RCC 7860 (cell line): ENCODE measurements at places on chromosomes 11 and 22.

DNA sequence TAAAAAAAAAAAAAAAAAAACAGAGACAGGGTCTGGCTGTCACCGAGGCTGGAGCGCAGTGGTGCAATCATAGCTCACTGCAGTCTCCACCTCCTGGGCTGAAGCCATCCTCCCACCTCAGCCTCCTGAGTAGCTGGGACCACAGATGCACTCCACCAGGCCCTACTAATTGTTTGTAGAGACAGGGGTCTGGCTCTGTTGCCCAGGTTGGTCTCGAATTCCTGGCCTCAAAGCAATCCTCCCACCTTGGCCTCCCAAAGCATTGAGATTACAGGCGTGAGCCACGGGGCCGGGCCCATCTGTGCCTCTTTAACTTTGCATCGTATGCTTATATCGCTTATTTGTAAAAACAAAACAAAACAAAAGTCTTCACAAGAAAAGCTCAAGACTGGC, 3.1 kb downstream of the CPT1A start:
- DNase-seq: no peak

DNA sequence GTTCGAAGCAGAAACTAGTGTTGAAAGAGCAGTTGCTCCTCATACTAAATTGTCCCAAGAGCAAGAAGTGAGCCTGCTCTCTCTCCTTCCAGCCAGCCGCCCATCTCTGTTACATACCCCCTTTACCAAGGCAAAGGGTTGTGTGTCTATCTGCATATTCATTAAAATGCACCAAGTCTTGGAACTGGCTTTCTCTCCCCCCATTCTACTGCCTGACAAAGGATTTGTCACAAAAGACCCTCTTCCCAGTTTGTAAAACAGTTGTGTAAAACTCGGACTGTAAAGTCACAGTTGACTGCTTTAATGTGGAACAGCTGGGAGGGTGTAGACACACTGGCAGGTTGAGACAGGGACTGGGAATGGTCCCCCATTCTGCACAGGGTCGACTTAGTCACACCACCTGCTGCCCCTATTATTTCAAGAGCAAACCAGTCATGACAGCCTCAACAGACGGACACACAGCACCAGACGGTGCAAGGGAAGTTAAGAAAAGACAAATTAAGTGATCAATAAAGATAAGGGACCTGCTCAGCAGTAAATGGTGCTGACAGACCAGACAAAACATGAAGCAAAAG, 60.0 kb upstream of the HTATIP2 start:
- no peak for DNase-seq

DNA sequence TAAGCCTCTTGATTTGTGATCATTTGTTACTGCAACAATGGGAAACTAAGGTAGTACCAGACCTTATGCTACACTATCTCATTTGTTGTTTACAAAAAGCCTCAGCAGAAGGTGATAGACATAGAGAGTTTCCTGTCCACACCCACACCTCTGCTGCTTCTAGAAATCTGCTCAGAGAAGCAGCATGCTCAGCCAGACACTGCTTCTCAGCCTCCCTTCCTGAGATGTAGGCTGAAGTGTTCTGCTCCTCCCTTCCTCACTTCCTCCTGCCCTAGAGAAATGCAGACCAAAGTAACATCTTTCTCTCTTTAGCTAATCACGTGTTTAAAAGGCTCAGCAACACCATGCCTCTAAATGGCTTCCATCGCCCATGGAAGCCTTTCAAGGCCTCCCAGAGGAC, 88.4 kb downstream of the SLC1A2 start:
- no peak for DNase-seq

- no peak for DNase-seq
Measured at GRCh38 chr11:19345848-19346681, 105.3 kb upstream of the E2F8 start.

- DNase-seq: no peak
Measured at GRCh38 chr11:59545179-59546020, 34.1 kb downstream of the OR4D9 start.

DNA sequence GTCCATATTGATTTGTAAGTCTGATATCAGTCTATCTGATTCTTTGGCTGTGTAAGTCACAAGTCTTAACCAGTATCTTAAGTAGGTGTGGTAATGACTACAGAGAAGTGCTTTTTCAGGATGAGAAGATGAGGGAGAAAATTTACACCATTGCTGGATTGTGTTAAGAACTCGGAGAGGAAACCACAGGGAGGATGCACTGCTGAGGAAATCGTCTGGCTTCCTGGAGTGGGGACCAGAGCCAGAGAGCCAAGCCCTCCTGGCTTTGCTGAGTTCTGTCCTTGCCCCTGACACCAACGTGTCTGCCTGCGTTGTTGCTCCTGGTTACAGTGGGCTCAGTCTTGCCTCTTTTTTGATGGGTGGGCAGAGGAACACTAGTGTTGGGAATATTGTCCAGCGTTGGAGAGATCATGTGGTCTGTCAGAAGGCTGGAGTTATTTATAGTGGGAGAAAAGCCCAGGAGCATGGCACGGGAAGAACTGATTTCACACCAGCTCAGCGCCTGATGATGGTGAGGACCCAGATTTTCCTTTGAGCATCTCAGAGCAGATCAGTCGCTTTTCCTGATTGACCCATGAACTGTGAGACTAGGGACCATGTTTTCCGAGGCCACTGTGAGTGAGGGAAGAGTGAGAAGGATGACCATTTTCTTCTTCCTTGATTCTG, 29.6 kb downstream of the MARK2 start:
- no peak for DNase-seq

GRCh38 chr11:44324749-44325525, 15.0 kb upstream of the ALX4 start:
- DNase-seq: no peak
